ENCODE measurements at places on chromosomes 7 and 10.
A peak's percentile ranks its signal among the peaks of the same experiment; 100 is the strongest.

- no peak overlapping the region for H3K27ac ChIP-seq
- no peaks in the 10 kb centered on the region for H3K36me3 ChIP-seq
- DNase-seq, result no peak
- H3K4me3 ChIP-seq, result no peak overlapping the region
These were observed 779.4 kb downstream of the TNS3 start for GRCh38 chr7:46802479-46802878.

- peaks cover 61% of the 10 kb centered on the region for H3K4me1 ChIP-seq
- H3K36me3 ChIP-seq, result no peaks in the 10 kb centered on the region
- H3K4me3 ChIP-seq, result no peak overlapping the region
- no peak for DNase-seq
These were observed 8.0 kb downstream of the PSAP start for GRCh38 chr10:71842856-71843686.

DNA sequence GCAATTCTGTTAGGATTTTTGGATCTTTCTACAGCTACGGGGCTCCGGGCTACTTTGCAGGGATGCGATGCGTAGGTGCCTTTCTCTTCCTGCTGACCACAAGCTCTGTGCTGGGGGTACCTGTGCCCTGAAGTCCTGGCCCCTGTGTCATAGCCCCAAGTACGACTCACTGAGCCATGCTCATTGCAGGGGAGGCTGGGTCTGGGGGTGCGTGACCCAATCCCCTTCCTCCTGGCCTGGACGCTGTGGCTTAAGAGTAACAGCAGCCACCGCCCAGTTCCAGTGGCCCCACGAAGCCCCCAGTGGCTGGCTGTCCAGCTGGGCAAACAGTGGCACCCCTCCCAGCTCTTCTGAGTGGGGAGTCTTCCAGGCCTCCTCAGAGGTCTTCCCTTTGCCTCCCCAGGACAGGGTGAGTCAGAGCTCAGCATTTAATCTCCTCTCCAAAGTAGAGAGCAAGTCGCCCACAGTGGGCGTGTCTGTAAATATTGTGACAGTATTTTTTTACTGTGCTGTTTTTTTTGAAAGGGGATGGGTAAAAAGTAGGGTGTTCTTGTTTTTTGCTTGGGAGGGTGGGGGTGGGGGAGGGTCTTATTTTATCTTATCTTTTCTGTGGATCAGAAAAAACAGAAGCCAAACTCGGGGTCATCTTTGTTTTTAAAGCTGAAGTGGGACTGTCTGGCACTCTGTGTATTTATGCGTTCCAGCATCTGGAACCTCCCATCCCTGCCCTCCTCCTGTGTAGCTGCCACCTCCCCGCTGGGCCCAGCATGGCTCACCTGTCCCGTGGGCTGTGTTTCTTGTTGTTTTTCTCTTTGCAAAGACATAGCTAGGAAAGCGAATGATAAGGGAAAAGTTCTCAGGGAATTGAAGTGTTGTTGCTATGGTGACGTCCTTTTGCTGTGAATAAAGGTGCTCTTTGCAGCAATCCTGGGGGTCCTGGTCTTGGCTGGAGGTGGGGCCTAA lies 8.2 kb downstream of the LFNG start:
- H3K4me3 ChIP-seq, result no peak overlapping the region
- peaks cover 24% of the 10 kb centered on the region for H3K36me3 ChIP-seq
- peak; percentile 87 for DNase-seq

GRCh38 chr7:70472601-70473237 lies 659.2 kb upstream of the GALNT17 start:
- H3K4me1 ChIP-seq, result no peaks in the 10 kb centered on the region
- no peak for DNase-seq
- H3K36me3 ChIP-seq, result no peaks in the 10 kb centered on the region
- H3K27ac ChIP-seq, result no peak overlapping the region
- no peak overlapping the region for H3K4me3 ChIP-seq

GRCh38 chr10:61821153-61821552 lies 80.3 kb upstream of the ARID5B start:
- no peak overlapping the region for H3K27ac ChIP-seq
- H3K4me1 ChIP-seq, result peaks cover 3% of the 10 kb centered on the region
- no peaks in the 10 kb centered on the region for H3K36me3 ChIP-seq
- no peak overlapping the region for H3K4me3 ChIP-seq
- H3K27me3 ChIP-seq, result no peaks in the 10 kb centered on the region

- no peak overlapping the region for H3K4me3 ChIP-seq
- peaks cover 8% of the 10 kb centered on the region for H3K27me3 ChIP-seq
- no peaks in the 10 kb centered on the region for H3K36me3 ChIP-seq
These were observed 353.4 kb downstream of the TNS3 start for GRCh38 chr7:47228386-47229014.

GRCh38 chr7:7496311-7496710 lies 39.4 kb downstream of the COL28A1 start:
- no peaks in the 10 kb centered on the region for H3K27me3 ChIP-seq
- H3K27ac ChIP-seq, result no peak overlapping the region
- H3K36me3 ChIP-seq, result no peaks in the 10 kb centered on the region
- no peaks in the 10 kb centered on the region for H3K4me1 ChIP-seq

DNA sequence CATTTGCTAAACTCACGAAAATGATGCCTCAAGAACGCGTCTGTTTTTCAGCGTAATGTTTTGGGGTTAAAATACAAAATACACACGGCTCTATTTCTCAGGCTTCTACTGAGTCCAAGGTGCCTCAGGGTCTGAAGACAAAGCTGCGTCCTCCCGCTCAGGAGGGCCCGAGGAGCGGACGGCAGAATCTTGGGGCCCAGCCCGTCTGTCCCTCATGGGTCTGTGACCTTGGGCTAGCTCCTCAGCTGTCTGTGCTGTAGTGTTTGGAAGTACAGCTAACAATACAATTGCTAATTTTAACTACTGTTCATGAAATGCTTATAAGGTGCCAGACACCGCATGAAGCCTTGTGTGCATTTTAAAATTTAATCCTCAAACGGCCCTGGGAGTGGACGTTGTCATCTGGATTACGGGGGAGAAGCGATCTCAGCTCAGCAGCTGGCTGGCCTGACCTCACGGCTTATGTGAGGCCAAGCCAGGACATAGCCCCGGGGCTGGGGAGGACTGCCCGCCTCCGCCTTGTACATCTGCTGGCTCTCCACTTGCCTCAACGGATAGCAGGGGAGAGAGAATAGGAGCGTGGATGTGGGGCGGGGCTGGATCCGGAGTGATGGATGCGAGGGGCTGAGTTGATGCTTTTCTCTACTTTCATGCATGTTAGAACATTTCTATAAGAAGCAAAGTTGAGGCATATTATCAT lies 357.4 kb downstream of the GLRX3 start:
- DNase-seq, result no peak
- H3K4me1 ChIP-seq, result no peaks in the 10 kb centered on the region
- no peaks in the 10 kb centered on the region for H3K36me3 ChIP-seq
- no peak overlapping the region for H3K4me3 ChIP-seq

- H3K4me3 ChIP-seq, result no peak overlapping the region
- no peaks in the 10 kb centered on the region for H3K4me1 ChIP-seq
- H3K36me3 ChIP-seq, result no peaks in the 10 kb centered on the region
- H3K27me3 ChIP-seq, result no peaks in the 10 kb centered on the region
- H3K27ac ChIP-seq, result no peak overlapping the region
These were observed 106.7 kb downstream of the TNS3 start for GRCh38 chr7:47474937-47475879.

GRCh38 chr10:21807180-21807579 lies 196.3 kb downstream of the DNAJC1 start:
- H3K4me3 ChIP-seq, result no peak overlapping the region
- no peaks in the 10 kb centered on the region for H3K4me1 ChIP-seq
- no peak overlapping the region for H3K27ac ChIP-seq

GRCh38 chr7:47937065-47937687 lies 11.1 kb downstream of the PKD1L1 start:
- H3K4me3 ChIP-seq, result no peak overlapping the region
- H3K27ac ChIP-seq, result no peak overlapping the region
- no peaks in the 10 kb centered on the region for H3K27me3 ChIP-seq

GRCh38 chr10:132465193-132465888 lies 68.3 kb downstream of the PWWP2B start:
- H3K27me3 ChIP-seq, result no peaks in the 10 kb centered on the region
- DNase-seq, result no peak
- H3K36me3 ChIP-seq, result no peaks in the 10 kb centered on the region
- H3K4me3 ChIP-seq, result no peak overlapping the region
- peaks cover 1% of the 10 kb centered on the region for H3K4me1 ChIP-seq

- H3K4me1 ChIP-seq, result peaks cover 7% of the 10 kb centered on the region
- DNase-seq, result no peak
- H3K4me3 ChIP-seq, result no peak overlapping the region
- no peaks in the 10 kb centered on the region for H3K27me3 ChIP-seq
- no peak overlapping the region for H3K27ac ChIP-seq
These were observed 126.2 kb downstream of the CCNY start for GRCh38 chr10:35462491-35462934.

GRCh38 chr10:68086011-68086410 lies 10.9 kb upstream of the HERC4 start:
- peaks cover 7% of the 10 kb centered on the region for H3K4me1 ChIP-seq
- no peak for DNase-seq
- no peak overlapping the region for H3K4me3 ChIP-seq

- no peaks in the 10 kb centered on the region for H3K36me3 ChIP-seq
- no peak overlapping the region for H3K4me3 ChIP-seq
- DNase-seq, result no peak
- H3K27me3 ChIP-seq, result no peaks in the 10 kb centered on the region
- no peak overlapping the region for H3K27ac ChIP-seq
These were observed 12.3 kb downstream of the GOLGA7B start for GRCh38 chr10:97861924-97862323.

GRCh38 chr7:17741426-17741825 lies 198.9 kb downstream of the SNX13 start:
- no peaks in the 10 kb centered on the region for H3K4me1 ChIP-seq
- DNase-seq, result no peak
- H3K27me3 ChIP-seq, result no peaks in the 10 kb centered on the region
- H3K4me3 ChIP-seq, result no peak overlapping the region

DNA sequence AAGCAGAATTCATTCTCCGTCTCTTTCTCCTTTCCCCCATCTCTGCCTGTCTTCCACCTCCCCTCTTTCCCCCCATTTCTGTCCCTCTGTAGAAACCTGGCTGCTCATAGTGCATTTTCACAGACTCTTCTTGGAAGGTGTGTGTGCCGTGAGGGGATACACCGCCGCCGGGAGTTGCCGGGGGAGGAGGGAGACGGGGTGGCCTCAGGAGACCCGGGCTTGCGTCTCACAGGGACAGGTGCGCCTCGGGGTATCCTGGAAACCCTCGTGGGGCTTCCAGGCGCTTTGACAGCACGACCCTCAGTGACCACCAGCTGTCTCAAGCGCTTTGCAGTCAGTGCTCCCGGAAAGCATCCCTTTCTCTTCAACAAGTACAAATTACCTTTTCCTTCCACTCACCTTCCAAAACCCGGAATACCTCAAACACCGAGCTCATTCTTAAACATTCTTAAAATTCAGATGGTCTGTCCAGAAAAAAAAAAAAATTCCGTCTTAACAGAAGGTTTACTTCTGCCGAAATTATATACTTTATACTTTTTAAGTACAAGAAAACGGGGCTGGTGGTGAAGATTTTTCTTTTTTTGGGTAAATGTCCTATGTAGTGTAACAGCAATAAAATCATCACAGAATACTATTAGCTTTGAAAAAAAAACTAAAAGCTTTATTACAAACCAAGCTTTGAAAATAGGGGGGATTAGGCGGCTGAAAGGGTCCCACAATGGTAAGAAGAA lies 8.2 kb downstream of the EMX2 start:
- peaks cover 8% of the 10 kb centered on the region for H3K4me1 ChIP-seq
- H3K36me3 ChIP-seq, result peaks cover 1% of the 10 kb centered on the region
- H3K4me3 ChIP-seq, result no peak overlapping the region
- no peak overlapping the region for H3K27ac ChIP-seq
- H3K27me3 ChIP-seq, result peaks cover 82% of the 10 kb centered on the region
- no peak for DNase-seq

GRCh38 chr7:27324246-27324645 lies 81.6 kb downstream of the EVX1 start:
- no peak overlapping the region for H3K4me3 ChIP-seq
- no peak for DNase-seq
- peaks cover 17% of the 10 kb centered on the region for H3K27me3 ChIP-seq
- no peaks in the 10 kb centered on the region for H3K4me1 ChIP-seq
- H3K27ac ChIP-seq, result no peak overlapping the region

DNA sequence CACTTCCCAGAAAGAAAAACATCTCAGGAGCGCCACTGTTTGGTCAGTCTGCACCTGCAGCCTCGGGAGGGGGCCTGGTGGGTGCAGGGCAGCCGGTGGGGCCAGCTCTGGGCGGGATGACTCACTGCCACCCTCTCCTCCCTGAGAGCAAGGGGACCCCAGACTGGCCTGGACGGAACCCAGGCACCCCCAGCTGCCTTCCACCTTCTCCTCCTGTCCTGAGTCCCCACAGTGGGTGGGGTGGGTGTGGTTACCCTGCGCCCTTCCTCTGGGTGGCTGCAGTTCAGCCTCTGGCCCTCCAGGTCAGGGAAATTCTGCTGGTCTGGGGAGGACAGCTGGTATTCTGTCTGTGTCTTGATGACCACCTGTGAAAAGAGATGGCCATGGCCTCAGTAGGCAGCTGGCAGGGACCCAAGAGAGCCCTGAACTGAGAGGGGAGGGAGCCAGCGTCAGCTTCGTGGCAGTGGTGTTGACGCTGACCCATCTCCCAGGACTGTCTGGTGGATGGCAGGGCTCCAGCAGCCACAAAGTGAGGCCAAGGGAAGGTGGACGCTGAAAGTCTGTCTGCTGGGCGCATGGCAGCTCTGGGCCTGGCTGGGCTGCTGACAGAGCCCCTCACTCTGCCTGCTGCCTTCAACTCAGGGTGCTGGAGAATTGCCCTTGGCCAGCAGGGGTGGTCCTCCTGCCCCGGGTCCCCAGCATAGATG lies 8.9 kb downstream of the CALY start:
- DNase-seq, result no peak
- H3K36me3 ChIP-seq, result no peaks in the 10 kb centered on the region
- peaks cover 43% of the 10 kb centered on the region for H3K27me3 ChIP-seq
- no peak overlapping the region for H3K27ac ChIP-seq
- no peak overlapping the region for H3K4me3 ChIP-seq

GRCh38 chr10:98921316-98921715 lies 314.3 kb downstream of the HPSE2 start:
- no peaks in the 10 kb centered on the region for H3K27me3 ChIP-seq
- H3K4me1 ChIP-seq, result no peaks in the 10 kb centered on the region
- H3K4me3 ChIP-seq, result no peak overlapping the region
- no peak for DNase-seq
- no peak overlapping the region for H3K27ac ChIP-seq

DNA sequence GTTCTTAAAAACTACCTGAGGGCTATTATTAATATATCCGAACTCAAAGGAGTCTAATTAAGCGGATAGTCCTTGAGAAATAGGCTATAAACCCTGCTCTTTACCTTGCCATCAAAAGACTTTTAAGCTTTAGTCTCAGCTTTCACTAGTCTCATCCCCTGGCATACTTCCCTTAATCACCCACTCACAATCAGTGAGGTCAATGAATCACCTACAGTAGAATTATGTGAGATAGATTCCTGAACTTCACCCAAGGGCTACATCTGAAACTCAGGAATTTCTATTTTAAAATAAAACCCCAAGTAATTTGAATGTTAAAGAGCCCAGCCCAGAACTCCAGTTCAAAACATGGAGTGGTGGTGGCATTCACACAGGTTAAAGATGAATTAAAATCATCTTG lies 108.7 kb downstream of the ETV1 start:
- H3K36me3 ChIP-seq, result no peaks in the 10 kb centered on the region
- H3K4me1 ChIP-seq, result no peaks in the 10 kb centered on the region
- H3K27me3 ChIP-seq, result no peaks in the 10 kb centered on the region
- no peak overlapping the region for H3K4me3 ChIP-seq

Data from activated CD8-positive, alpha-beta T cell treated with anti-CD3 and anti-CD28 coated beads for 36 hours (primary cell).